ENCODE measurements at places on chromosomes 3 and 15.

- no peak for DNase-seq
These were observed 115.4 kb downstream of the NEK10 start for GRCh38 chr3:27253831-27254230.

GRCh38 chr3:38154625-38155255 is 10.6 kb upstream of the OXSR1 start:
- DNase-seq = no peak

GRCh38 chr3:40456279-40456939 is 730 bp upstream of the RPL14 start:
- DNase-seq = no peak

DNA sequence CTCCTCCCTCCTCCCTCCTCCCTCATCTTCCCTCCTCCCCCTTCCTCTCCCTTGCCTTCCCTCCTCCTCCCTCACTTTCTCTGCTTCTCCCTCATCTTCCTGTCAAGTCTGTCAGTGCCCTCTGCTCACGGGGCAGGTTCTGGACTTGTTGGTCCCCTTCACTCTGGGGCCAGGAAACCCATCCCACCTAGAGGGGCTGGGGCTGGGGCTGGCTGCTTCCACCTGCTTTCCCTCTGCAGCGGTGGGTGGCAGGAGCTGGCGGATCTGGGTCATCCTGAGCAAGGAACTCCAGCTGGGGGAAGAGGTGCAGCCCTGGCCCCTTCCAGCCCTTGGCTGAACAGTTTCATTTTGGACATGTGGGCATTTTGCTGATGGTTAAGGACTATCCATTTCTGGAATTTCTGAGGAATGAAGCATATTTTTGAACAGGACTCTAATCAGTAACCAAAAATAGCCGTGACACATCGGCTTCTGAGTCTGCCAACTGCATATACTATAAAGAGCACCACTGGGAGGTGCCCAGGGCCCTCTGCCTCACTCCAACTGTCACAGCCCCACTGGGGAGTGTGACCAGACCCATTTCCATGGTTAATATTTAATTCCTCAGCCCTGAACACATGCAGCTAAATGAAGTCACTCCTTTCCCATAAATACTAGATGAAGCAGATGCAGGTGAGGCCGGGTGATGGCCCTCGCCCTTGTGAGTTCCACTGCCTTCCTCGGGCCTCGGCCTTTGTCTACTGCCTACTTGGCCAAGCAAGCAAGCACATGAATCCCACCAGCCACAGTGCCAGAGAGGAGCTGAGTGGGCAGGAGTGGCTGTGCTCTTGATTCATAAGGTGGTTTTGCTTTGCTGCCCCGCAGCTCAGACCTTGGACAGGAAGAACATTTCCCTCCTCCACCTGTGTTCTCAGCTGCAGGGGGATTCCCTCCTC is 39.8 kb downstream of the CHDH start:
- DNase-seq = no peak

DNA sequence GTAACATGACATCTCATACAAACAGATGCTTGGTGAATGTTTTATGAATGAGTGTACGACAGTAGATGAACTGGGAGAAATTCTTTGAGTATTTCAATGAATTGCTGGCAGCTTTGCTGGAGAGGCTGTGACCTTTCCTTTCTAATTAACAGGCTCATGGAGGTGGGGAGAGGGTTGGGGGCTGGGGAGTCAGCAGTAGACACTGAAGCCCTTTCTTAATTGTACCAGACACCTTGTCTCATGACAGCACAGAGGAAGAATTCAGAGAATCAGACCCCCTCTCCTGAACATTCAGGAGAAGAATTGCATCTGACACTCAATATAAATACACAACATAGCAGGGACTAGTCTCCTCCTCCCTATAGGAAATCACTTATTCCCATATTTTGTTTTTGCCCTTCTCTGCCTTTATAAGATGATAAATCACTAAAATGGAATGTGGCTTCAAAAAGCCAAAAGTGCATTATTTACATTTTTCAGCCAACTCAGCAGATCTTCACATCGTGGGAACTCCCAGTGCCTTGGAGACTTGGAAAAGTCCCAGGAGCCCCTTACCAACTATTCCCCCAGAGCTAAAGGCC is 66.2 kb upstream of the TPM1 start:
- no peak for DNase-seq

GRCh38 chr3:186653080-186653707 is 12.6 kb upstream of the HRG start:
- no peak for DNase-seq

DNA sequence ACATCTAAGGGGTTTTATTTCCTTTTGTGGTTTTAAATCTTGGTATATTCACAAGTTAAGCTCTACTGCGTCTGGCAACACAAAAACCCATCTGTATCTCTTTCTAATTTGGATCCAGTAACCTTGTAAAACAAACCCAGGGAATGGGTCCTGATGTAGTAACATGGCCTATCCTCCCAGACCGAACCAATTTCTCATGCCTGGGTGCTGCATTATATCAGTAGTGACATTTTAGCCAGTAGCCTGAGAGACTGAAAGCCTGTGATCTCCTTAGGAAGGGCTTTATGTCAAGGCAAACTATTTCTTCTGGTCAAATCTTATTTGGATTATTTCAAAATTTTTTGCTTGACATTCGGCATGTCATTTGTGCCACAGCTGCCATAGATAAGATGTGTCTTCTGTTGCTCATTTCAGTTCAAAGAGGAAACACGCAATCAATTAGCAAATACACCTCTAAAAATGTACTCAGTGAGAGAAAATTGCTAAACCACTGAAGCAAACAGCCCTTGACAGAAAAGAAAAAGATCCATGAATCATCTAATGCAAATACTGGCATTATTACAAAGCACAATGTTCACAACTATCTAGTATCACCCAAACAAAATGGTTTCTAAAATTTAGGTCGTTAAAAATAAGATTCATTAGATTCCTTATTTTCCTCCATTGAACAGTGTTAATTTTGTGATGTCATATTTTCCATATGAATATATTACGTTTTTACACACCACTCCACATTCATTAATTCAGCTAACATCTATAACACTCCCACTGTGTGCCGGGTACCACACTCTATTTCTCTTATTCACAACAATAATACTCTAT is 4.0 kb downstream of the NPTN start:
- no peak for DNase-seq
